ENCODE measurements at places on chromosomes 7 and 10. TPM values are rescaled to one million over a fixed set of nuclear protein-coding genes. Genes with fewer than 3 reads are reported as not detected.

FRMD4A gene
- 9.9 TPM for total RNA-seq

JAZF1 gene
- total RNA-seq: 15.3 TPM

PTF1A gene
- total RNA-seq: not detected

MRPL32 gene
- total RNA-seq: 99.9 TPM

LRRC18 gene
- total RNA-seq: not detected

PALD1 gene
- 1.8 TPM for total RNA-seq

LIPF gene
- total RNA-seq: not detected

IL6 gene
- total RNA-seq: 20.5 TPM

DNAJC1 gene
- total RNA-seq: 33.2 TPM

SPDYE1 gene
- total RNA-seq: not detected

LLCFC1 gene
- not detected for total RNA-seq

NEURL1 gene
- total RNA-seq: not detected

TRPV5 gene
- total RNA-seq: not detected

DYNC1I1 gene
- 19.3 TPM for total RNA-seq

KCNH2 gene
- total RNA-seq: 0.05 TPM

FAM24B gene
- total RNA-seq: 0.45 TPM

SUFU gene
- 1.8 TPM for total RNA-seq

CDHR3 gene
- 3.1 TPM for total RNA-seq

SNX13 gene
- 43.6 TPM for total RNA-seq

HMX2 gene
- total RNA-seq: not detected

AUTS2 gene
- total RNA-seq: 0.11 TPM

CPA4 gene
- 0.11 TPM for total RNA-seq

ANKRD1 gene
- not detected for total RNA-seq

NUB1 gene
- total RNA-seq: 80.6 TPM

ITIH5 gene
- total RNA-seq: 14.2 TPM

GSAP gene
- total RNA-seq: 11.1 TPM

SPAM1 gene
- not detected for total RNA-seq

UPK3BL2 gene
- total RNA-seq: 1.8 TPM

CNPY4 gene
- 21.7 TPM for total RNA-seq

RPP38 gene
- 15.1 TPM for total RNA-seq

TWNK gene
- 14.8 TPM for total RNA-seq

SFTPA1 gene
- not detected for total RNA-seq

CALHM3 gene
- total RNA-seq: not detected

WNT2 gene
- not detected for total RNA-seq

PTER gene
- total RNA-seq: 21.5 TPM

ANXA8L1 gene
- not detected for total RNA-seq

SRRT gene
- 49.8 TPM for total RNA-seq

NPY gene
- not detected for total RNA-seq

HMX3 gene
- total RNA-seq: 0.32 TPM

LEP gene
- not detected for total RNA-seq

SORCS1 gene
- total RNA-seq: 6.4 TPM

OR2A1 gene
- not detected for total RNA-seq

GLUD1 gene
- total RNA-seq: 110 TPM

MSMB gene
- total RNA-seq: not detected

MALSU1 gene
- 188 TPM for total RNA-seq

WDR37 gene
- 7.6 TPM for total RNA-seq

MBLAC1 gene
- 4.1 TPM for total RNA-seq

HBP1 gene
- total RNA-seq: 123 TPM

TMEM176B gene
- total RNA-seq: 0.63 TPM

VSTM2A gene
- total RNA-seq: not detected

CXCL12 gene
- 0.67 TPM for total RNA-seq

SLK gene
- 31.6 TPM for total RNA-seq

KNDC1 gene
- 0.34 TPM for total RNA-seq

PRKG1 gene
- 4.6 TPM for total RNA-seq

CELF2 gene
- 8.1 TPM for total RNA-seq

VPS41 gene
- 92.6 TPM for total RNA-seq

WDR86 gene
- not detected for total RNA-seq
